ENCODE measurements at places on chromosomes 7 and 10. TPM values are rescaled to one million over a fixed set of nuclear protein-coding genes. Genes with fewer than 3 reads are reported as not detected.

SKIDA1 gene
- 53.0 TPM for total RNA-seq

DNA sequence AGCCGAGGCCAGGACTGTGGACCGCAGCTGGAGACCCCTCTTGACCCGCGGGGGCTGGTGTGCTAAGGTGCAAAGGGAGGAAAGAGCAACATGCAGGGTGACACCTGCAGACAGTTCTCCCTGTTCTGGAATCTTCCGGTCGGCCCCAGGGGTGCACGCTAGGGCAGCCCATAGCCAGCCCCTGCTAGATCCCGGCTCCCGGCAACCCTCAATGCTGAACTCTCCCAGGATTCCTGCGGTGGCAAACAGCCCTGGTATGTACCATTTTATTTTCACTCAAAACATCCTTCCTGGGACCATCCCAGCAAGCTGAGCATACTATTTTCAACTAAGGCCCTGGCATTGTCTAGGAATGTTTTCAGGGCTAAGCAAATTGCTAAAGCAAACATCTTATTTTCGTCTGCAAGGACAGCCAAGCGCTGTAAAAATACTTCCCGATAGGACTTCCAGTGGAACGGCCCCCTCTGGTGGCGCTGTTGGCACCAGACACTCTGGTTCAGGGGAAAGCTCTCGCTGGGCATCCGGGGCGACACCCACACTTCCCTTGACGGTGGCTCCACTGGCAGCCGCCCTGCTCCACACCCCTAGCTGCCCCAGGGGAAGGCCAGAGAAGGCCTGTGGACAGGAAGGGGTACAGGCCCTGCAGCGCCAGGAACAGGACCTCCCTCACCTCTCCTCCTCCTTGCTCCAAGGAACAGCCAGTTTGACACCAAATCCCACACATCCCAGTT, 99.4 kb downstream of the CTBP2 start:
- peak; percentile 67 for DNase-seq

OR2A1 gene
- 0.19 TPM for total RNA-seq

DNA sequence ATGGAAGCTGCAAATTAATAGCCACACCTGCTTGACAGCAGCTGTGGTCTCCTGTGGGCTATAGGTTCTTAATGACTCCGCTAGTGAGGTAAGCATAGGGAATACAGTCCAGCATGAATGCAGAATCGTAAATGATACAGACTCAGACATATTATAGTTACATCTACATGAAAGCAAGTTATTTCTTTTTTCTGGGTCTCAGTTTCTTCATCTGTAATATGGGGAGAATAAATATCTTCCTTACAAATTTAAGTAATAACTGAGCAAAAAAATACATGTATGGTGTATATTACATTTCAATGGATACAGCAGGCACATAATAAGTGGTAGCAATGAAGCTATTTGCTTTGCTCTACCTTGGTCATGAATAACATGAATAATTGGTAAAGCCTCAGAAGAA, 245.9 kb upstream of the RHOBTB1 start:
- no peak for DNase-seq

GRCh38 chr10:79487296-79488194, 24.8 kb upstream of the EIF5AL1 start:
- DNase-seq: peak; percentile 38

DNA sequence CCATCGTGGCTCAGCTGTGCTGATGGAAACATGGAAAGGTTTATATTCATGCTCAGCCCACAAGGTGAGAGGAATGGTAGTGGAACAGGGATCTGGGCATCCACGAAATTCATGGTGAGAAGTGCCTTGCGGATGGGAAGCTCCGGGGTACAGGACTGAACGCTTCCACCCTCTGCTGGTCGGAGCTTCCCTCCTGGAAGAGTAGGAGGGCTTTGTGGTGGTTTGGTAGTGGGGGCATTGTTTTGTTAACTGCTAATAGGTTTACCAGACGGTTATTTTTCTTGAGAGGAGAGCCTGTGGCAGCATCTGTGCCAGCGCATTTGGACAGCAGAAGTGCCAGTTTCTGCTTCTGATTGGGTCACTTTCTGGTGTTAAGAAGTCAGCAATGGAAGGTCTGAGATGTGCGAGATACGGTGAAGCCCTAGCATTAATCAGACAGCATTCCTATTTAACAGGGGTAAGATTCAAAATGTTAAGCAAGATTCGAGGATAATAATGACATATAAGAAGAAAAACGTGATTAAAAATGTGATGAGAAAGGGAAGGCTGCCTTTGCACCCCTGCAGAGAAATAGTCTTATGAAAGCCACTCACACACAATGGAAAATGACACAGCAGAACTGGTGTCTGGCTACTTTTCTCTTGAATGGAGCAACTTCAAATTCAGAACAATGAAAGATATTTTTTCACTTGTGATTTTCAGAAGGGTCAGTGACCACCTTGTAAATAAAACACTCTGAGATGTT, 17.7 kb downstream of the ABCA13 start:
- DNase-seq: no peak

GRCh38 chr10:70478191-70479164, at the start of gene PALD1:
Gene PALD1, plus strand, starts transcription at chr10:70478767. Its CDS starts 47,185 bp downstream, at chr10:70525952.
- DNase-seq: peak; percentile 49

- no peak for DNase-seq
These were observed 89.0 kb downstream of the SEMA3A start for GRCh38 chr7:84105586-84105985.

DNA sequence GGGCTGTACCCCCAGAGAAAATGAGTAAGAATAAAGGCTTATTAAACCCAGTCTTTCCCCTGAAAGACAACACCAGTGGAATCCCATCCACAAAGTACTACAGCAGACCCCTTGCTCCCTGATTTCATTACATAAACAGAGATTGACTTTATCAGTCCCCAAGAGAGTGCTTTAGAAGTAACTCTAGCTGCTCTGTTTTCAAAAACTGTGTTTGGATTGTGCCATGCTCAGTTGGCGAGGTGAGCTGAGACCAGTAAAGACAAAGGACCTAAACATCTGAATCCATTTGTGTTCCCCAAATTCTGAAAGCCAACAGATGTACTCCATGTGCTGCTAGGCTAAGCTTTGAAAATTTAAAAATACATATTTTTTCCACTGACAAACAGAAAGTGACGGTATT, 127.0 kb downstream of the ATE1 start:
- DNase-seq: no peak

- no peak for DNase-seq
These were observed 161.9 kb downstream of the DNAJB6 start for GRCh38 chr7:157498657-157499056.

SYNPO2L gene
- total RNA-seq: 0.20 TPM

STEAP1 gene
- 3.3 TPM for total RNA-seq

DNA sequence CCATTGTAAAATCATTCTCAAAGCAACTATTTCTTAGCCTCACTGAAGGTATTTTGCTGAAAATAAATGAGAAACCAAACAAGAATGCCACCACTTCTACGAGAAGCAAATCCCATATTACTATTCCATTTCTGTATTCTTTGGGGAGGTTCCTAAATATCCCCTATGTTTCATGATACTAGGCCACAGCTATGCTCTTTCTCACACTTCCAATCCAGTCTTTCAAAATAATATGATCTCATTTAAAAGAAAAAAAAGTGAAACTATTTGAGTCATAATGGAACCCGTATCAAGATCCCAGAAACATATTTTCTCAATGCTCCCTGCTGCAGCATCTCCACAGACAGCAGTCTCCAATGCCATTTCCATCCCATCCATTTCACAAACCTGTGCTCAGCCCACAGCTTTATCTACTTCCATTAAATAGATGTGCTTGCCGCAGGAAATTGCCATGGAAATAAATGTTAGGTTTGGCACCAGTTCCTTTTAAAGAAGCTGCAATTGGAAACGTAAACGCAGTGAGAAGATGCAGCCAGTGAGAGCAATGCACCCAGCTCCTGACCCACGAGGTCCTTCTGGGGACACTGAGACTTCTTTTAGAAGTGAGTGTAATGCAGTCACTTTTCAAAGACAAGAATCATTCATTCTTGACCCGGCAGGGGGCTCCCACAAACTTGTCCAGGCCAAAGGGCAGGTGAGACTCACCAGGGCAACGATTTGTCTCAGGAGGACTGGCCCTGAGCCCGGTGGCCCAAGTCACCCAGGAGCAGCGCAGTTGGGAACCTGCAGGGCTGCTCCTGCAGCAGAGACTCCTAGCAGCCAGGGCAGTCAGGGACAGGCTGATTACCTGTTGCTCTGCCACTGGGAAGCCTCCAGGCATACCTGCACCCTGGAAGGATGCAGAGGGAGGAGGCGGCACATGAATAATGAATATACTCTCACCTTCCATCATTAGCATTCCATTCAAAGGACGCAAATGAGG, 99.6 kb downstream of the C10orf90 start:
- no peak for DNase-seq

GRCh38 chr7:31263338-31263737, 77.2 kb downstream of the NEUROD6 start:
- DNase-seq: no peak

COL17A1 gene
- total RNA-seq: not detected

DNA sequence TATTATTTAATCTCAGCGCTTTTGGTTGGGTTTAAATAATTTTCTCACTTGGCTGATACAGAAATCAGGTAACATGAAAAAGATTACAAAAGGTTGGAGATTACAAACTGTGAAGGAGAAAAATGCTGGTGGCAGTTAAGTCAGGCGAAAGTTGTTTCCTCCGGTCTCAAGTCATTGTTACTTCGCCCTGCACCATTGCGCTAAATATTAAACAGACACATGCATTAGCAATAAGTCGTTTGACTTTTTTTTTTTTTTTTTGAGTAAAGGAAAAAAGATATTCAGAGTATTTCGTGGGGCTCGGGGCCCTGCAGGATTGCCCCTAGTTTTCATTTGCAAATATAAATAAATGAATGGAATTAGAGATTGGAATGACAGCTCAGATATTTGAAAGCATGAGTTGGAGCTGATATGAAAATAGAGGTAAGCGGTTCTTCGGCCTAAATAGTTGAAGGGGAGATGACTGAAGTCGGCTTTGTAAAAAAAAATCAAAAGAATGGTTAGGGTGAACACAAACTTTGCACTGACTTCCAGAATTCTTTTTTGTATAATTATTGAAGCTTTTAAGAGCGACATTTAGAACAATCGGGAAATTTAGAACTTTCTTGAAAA, 914 bp downstream of the SDHAF3 start:
- DNase-seq: no peak

ZMYND11 gene
- 49.7 TPM for total RNA-seq

DNA sequence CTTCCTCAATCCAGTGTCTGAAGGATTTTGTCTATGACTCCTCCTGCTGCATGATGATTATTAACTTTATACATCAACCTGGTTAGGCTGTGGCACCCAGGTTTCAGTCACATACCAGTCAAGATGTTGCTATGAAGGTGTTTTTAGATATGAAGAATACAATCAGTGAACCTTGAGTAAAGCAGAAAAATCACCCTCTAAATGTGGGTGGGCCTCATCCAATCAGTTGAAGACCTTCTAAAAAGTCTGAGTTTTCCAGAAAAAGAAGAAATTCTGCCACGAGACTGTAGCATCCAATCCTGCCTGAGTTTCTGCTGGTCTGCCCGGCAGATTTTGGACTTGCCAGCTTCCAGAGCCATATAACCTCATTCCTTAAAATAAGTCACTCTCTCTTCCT, 126.1 kb upstream of the FRMD4A start:
- DNase-seq: no peak

- no peak for DNase-seq
These were observed 71.1 kb downstream of the INSYN2A start for GRCh38 chr10:127125331-127125730.

LDB3 gene
- 1.0 TPM for total RNA-seq
